ENCODE measurements at places on chromosomes 1 and 21.
A peak's percentile ranks its signal among the peaks of the same experiment; 100 is the strongest.

DNA sequence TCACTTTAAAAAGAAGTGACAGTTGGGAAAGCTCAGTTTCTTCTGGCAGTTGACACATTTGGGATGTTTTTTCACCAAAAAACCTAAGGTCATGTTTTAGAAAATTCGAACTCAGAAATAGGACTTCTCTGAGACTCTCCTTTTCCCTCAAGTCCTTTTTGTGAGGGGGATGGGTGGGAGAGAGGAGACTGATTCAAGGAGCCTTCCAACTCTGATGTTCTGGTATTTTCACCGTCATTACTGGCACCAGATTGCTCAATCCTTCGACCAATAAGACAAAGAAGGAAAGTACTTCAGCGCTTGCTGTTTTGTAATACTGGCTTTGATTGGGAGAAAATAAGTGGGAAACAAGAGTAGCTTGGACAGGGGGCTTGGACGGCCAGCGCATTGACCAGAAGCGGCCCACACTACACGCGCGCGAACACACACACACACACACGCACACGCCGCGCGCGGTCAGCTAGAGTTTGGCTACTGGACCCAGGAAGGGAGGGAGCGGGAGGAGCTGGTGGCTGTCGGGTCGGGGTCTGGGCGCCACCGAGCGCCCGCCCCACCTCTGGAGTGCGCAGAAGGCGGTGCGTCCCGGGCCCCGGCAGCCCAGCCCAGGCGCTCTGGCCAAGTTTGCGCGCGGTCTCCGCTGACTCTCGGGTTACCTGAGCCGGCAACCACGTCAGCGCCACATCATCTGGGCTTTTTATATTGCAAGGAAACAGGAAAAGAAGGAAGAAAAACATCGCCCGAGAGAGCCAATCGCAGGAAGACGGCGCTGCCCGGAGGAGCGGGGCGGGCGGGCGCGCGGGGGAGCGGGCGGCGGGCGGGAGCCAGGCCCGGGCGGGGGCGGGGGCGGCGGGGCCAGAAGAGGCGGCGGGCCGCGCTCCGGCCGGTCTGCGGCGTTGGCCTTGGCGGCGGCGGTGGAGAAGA is at the start of gene KCNK1:
Gene KCNK1 (plus strand): TSS at position 855 of the 921 bp plus-strand sequence. CDS start 66 bp downstream, at position 921.
- H3K27me3 ChIP-seq, result no peaks in the 10 kb centered on the region
- H3K4me3 ChIP-seq, result peak within 1 kb of the TSS; percentile 46
- no peak for DNase-seq
- H3K27ac ChIP-seq, result peak within 1 kb of the TSS; percentile 76
- H3K4me1 ChIP-seq, result no peaks in the 10 kb centered on the region

GRCh38 chr1:81458186-81458585 is 342.5 kb upstream of the ADGRL2 start:
- no peak overlapping the region for H3K27ac ChIP-seq
- no peaks in the 10 kb centered on the region for H3K27me3 ChIP-seq
- H3K4me3 ChIP-seq, result no peak overlapping the region
- no peak for DNase-seq
- no peaks in the 10 kb centered on the region for H3K4me1 ChIP-seq

DNA sequence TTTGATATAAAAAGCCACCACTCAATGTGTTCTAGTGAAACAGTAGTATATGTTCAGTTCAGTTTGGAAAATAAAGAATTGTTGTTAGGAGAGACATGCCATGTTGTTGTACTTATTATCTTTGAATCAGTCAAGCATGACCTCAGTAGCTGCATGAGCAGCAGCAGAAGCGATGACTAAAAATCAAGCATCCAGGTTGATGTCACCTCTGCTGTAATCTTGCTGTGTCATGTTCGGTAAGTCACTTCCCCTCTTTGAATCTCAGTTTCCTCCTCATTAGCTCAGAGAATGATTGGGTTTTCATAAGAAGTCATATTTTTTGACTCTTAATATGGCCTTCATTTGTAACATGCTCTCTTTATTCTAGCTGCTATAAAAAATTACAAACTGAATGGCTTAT is 428.4 kb upstream of the B3GALT2 start:
- DNase-seq, result no peak
- no peaks in the 10 kb centered on the region for H3K27me3 ChIP-seq
- no peaks in the 10 kb centered on the region for H3K4me1 ChIP-seq
- no peak overlapping the region for H3K27ac ChIP-seq
- no peak overlapping the region for H3K4me3 ChIP-seq
- H3K36me3 ChIP-seq, result no peaks in the 10 kb centered on the region

DNA sequence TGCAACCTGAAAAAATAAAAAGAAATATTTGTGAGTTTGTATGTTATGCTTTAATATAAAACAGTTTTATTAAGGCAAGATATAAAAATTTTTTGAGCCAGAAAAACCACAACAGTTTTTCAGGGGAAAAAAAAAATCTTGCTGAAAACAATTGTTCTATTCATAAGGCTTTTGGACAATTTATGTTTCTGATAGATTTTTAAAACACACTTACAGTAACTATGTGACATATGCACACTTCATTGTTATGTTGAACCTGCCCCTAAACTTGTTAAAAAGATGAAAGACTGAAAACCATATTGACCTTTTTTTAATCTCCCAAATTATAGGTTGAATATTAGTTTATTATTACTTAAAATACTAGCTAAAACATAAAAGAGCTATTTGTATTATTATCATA is 279.9 kb upstream of the C1orf105 start:
- no peak for DNase-seq
- no peaks in the 10 kb centered on the region for H3K4me1 ChIP-seq
- H3K4me3 ChIP-seq, result no peak overlapping the region
- H3K27ac ChIP-seq, result no peak overlapping the region

GRCh38 chr1:78146205-78146771 is 100.5 kb downstream of the GIPC2 start:
- no peaks in the 10 kb centered on the region for H3K36me3 ChIP-seq
- H3K4me3 ChIP-seq, result no peak overlapping the region
- no peak for DNase-seq
- no peaks in the 10 kb centered on the region for H3K4me1 ChIP-seq
- H3K27me3 ChIP-seq, result no peaks in the 10 kb centered on the region
